ENCODE measurements at places on chromosomes 12 and 14.

DNA sequence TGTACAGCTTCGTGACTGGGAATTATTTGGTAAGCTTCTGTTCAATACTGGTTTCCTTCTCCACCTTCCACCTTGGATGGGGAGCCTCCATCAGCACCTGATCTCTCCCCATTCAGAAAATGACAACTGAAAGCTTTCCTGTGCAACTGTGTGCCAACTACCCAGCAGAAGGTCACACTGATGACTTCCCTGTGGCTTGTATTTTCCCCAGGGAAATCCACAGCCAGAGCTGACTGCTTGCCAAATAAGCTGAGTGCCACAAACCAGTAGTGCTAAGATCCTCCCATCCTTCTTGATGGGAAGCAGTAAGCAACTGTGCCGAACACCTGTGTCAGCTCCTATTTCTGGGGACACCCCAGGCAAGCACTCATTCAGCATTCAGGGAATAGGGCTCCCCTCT, 257.2 kb upstream of the SOX5 start:
- DNase-seq = no peak

DNA sequence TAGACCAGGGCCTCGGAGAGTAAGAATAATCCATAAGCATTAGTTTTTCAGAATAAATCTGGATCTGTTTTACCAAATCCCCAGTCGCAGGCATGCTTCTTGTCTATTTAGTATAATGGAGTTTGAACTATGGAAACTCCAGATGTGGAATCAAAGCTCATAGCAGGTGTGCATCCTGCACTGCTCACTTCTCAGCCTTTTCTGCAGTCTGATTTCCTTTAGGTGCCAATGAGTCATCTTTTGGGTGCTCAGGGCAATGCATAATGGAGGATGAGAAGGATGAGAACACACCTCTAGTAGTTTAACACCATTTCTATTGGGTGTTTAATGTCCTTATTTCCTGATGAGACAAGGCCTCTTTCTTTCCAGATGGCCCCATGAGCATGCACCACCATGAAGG, 961.2 kb downstream of the TMEM121 start:
- DNase-seq = no peak

GRCh38 chr14:79967001-79967400, 244.3 kb downstream of the DIO2 start:
- DNase-seq = no peak

GRCh38 chr12:26158078-26158764, 33.4 kb upstream of the BHLHE41 start:
- no peak for DNase-seq

DNA sequence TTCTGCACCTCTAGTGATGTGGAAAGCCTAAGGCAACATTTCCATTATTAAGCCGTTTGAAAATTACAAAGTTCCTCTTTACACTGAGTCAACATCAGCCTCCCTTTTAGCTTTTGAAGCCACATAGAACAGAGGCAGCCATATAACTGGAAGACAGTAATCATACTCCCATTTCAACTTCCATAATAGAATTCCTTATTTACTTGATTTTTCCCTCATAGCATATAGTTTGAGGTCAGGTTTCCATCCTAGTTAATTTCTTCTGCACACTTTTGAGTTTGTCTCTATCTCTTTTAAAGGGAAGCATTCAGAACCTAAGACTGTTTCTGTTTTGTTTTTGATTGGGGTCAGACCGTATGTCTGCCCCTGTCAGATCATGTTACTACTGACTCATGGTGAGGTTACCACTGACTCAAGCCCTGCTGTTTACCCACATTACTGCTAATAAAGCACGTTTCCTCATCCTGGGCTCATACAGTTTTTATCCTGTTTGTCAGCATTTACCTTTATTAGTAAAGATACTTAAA, 161.0 kb downstream of the SLC38A4 start:
- DNase-seq = peak; percentile 18

GRCh38 chr12:74415633-74416032, 122.0 kb upstream of the ATXN7L3B start:
- DNase-seq = no peak

GRCh38 chr12:117684471-117684870, 284.3 kb downstream of the KSR2 start:
- no peak for DNase-seq

DNA sequence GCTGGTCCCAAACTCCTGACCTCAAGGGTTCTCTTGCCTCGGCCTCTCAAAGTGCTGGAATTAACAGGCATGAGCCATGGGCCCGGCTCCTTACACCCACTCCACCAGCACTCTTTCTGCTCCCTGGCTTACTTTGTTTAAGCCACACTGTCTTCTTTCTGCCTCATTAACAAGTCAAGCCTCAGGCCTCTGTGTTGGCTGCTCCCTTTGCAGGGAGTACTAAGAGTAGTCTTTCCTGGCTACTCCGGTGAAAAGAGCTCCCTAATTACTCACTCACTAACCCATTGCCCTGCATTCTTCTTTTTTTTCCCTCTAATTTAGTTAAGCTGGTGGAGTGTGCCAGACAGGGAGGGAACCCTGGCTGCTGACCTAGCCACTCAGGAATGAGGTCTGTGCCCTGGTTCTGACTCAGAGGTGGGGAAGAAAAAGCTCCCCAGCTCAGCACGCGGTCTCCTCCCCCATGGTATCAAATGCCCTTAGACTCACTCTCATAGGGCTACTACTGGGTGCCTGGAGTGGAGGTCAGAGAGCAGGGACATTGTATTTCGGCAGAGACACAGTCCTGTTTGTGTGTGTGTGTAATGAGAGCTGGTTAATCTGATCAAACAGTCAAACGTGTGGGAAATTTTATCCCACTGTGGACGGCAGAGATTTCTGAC, 19.8 kb downstream of the GALNT6 start:
- no peak for DNase-seq

- no peak for DNase-seq
These were observed 40.5 kb downstream of the METTL25 start for GRCh38 chr12:82398879-82399278.

All from stimulated activated CD8-positive, alpha-beta memory T cell treated with anti-CD3 and anti-CD28 coated beads, Interleukin-7, amount 100 ng/mL, for 48 hours (primary cell).